ENCODE measurements at places on chromosomes 7 and 10. TPM values are rescaled to one million over a fixed set of nuclear protein-coding genes. Genes with fewer than 3 reads are reported as not detected.

OPALIN gene
- not detected for total RNA-seq

MSMB gene
- total RNA-seq, result not detected

C10orf71 gene
- not detected for total RNA-seq

ZSCAN25 gene
- total RNA-seq, result 32.9 TPM

CNNM1 gene
- 0.20 TPM for total RNA-seq

C7orf33 gene
- total RNA-seq, result not detected

CALML5 gene
- total RNA-seq, result not detected

Measured in activated T-helper 1 cell treated with anti-CD3 and anti-CD28 coated beads, Interleukin-12 subunit alpha, Interleukin-12 subunit beta, Interleukin-2, Interleukin-4 antibody, amounts not matched to agents 30 ng/mL and 10 ng/mL and 1 ng/mL, durations not matched to agents 14 hours and 24 hours and 36 hours (primary cell).